Activated T-cell treated with anti-CD3 and anti-CD28 coated beads, Interleukin-2, amount 50 U/mL, for 48 hours (primary cell): ENCODE measurements at places on chromosomes 11 and 22.

GRCh38 chr22:49627217-49628181 lies 200.2 kb downstream of the BRD1 start:
- no peak for DNase-seq

GRCh38 chr22:46012182-46012880 lies 35.4 kb upstream of the WNT7B start:
- DNase-seq: no peak

GRCh38 chr11:34268906-34269430 lies 88.8 kb downstream of the ABTB2 start:
- no peak for DNase-seq

- no peak for DNase-seq
Observed at GRCh38 chr22:20792966-20793728, 19.2 kb downstream of the SERPIND1 start.

DNA sequence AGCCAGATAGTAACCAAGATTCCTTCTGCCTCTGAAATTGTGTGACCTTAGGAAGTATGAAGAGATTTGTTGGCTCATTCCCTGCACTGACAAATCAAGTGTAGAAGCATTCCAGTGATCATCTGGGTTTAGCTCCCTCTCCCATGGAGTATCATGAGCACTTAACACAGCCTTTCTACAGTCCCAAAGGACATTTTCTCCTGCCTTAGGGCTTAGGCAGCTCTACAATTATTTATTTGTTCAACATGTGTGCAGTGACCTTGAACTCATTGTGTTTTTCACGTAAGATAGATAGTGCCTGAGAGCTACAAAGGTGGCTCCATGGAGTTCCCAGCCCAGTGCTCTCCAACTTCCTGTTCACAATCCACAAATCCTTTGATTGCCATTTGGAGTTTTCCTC lies 94.8 kb upstream of the FAT3 start:
- DNase-seq: no peak
